H9 (cell line): ENCODE measurements at places on chromosomes 4 and X.

DNA sequence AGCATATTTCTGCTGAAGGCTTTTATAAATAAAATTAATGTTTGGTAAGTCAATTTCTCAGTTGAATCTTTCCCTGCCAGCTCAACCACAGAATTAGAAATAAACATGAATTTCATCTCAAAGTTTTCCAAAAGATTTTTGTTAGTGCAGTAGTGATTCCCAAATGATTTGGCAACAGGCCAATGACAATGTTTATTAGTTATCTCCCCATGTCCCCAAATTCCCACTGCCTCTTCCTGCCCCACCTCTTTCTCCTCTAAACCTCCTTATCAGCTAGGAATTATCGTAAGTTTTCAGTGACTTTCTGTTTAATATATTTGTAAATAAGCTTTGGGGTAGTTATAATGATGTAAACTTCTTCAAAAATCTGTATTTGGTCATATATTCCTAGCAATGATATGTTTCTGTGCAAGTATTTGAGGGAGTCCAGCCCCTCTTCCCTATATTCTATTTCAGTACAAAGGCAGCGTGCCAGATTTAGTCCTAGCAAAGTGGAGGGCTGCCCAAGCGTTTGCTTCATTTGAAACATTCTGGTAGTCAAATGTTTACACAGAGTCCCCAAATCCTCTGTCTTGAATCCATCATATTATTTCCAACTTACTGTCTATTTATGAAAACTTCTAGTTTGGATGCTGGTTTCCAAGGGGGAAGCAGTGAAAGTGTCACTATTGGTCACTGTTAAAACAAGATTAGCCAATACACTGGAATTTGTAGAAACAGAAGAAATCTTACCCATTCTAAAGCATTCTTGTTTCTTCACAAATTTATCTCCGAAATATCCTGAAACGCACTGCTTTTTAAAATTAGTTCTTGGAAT, 33.7 kb upstream of the ANKRD50 start:
- no peak overlapping the region for H3K27ac ChIP-seq
- H3K4me3 ChIP-seq: no peak overlapping the region
- no peak for DNase-seq
- H3K4me1 ChIP-seq: no peaks in the 10 kb centered on the region
- no peaks in the 10 kb centered on the region for H3K27me3 ChIP-seq
- H3K36me3 ChIP-seq: no peaks in the 10 kb centered on the region

DNA sequence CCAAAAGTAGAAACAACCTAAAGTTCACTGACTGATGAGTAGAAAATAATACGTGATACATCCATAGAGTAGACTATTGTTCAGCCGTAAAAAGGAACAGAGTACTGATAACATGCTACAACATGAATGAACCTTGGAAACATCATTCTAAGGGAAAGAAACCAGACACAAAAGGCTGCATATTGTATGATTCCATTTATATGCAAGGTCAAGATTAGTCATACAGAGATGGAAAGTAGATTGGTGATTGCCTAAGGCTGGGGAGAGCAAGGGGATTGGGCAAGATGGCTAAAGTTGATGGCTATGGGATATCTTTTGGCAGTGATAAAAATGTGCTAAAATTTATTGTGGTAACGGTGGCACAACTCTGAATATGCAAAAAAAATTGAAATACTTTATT, 209.1 kb downstream of the RELL1 start:
- no peaks in the 10 kb centered on the region; the same call in 1 of the 3 replicates for H3K36me3 ChIP-seq
- H3K27me3 ChIP-seq: no peaks in the 10 kb centered on the region
- H3K4me1 ChIP-seq: no peaks in the 10 kb centered on the region
- no peak overlapping the region for H3K4me3 ChIP-seq
- no peak for DNase-seq
- no peak overlapping the region for H3K27ac ChIP-seq

GRCh38 chrX:30568136-30568535, 9.4 kb downstream of the TASL start:
- no peak for DNase-seq
- H3K27ac ChIP-seq: no peak overlapping the region
- H3K4me3 ChIP-seq: no peak overlapping the region
- no peaks in the 10 kb centered on the region for H3K27me3 ChIP-seq
- H3K36me3 ChIP-seq: no peaks in the 10 kb centered on the region

- no peaks in the 10 kb centered on the region for H3K27me3 ChIP-seq
- H3K4me3 ChIP-seq: no peak overlapping the region
- no peaks in the 10 kb centered on the region for H3K4me1 ChIP-seq
These were observed 137.7 kb downstream of the ARX start for GRCh38 chrX:24877854-24878650.

GRCh38 chr4:113468165-113469022, 293.1 kb downstream of the CAMK2D start:
- peaks cover 5% of the 10 kb centered on the region; the same call in 1 of the 2 replicates for H3K4me1 ChIP-seq
- H3K36me3 ChIP-seq: peaks cover 5% of the 10 kb centered on the region; the same call in 1 of the 2 replicates
- H3K27ac ChIP-seq: peak overlapping the region; percentile 33
- peak; percentile 73 for DNase-seq
- no peaks in the 10 kb centered on the region for H3K27me3 ChIP-seq
